ENCODE measurements at places on chromosomes 16 and 17. TPM values are rescaled to one million over a fixed set of nuclear protein-coding genes. Genes with fewer than 3 reads are reported as not detected.

GRCh38 chr16:71367241-71367976, 8.9 kb downstream of the CALB2 start:
- DNase-seq: no peak

DNA sequence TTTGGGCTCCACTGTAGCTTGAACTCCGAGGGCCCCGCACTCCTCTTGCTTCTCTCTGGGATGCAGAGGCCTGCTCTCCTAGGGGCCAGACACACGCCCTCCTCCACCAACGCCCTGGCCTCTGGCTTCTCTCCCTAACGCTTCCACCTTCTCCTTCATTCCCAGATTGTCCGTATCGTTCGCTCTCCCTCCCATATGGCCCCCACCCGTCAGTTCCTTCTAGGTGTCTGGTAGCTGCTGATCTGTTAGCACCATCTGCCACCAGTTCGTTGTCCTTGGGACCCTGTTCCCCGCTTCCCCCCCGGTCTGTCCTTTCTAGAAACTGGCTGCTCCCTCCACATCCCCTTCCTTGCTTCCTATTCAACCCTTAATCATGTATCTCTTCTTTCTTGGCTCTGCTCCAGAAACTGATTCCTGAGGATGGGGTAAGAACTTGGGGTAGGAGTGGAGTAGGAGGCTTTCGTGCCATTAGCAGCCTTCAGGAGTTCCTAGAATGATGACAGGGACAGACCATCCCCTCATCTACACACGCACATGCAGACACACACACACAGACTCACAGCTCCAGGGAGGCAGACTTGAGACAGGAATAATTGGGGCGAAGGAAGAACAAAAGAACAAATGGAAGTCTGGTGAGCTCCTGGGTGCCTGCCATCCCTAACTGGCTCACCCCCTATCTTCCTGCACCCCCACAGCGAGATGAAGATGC, 4.3 kb downstream of the ATP1B2 start:
- DNase-seq: no peak

GRCh38 chr16:66353055-66353454, 13.4 kb upstream of the CDH5 start:
- DNase-seq: no peak

DNA sequence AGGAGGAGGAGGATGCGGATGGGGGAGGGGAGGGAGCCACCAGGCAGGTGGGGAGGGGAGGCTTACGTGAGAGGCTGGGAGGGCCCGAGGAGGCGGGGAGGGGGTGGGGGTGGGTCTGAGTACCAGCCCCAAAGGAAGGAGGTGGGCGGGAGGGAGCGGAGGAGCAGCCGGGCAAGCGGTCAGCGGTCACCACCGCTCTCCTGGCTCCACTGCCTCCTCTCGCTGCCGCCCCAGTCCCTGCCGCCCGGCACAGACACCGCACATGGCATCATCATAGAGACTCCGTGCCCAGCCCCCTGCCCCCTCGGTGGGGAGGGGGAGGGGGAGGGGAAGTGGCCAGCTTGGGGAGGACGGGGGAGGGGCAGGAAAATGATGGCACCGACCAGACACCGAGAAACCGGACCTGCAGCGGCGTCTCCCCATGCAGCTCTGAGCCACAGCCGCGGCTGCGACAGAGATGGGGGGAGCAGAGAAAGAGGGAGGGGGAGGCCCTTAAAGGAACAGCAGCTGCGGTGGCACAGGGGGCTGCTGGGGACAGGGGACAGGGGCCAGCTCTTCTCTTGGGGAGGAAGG, at the start of gene TLCD3B:
TLCD3B (minus strand) TSS at position 431 of the 573 bp plus-strand sequence. CDS start 744 bp downstream, outside the sequence.
- no peak for DNase-seq

GRCh38 chr16:75244225-75244809, 7.1 kb downstream of the BCAR1 start:
- DNase-seq: no peak

DNA sequence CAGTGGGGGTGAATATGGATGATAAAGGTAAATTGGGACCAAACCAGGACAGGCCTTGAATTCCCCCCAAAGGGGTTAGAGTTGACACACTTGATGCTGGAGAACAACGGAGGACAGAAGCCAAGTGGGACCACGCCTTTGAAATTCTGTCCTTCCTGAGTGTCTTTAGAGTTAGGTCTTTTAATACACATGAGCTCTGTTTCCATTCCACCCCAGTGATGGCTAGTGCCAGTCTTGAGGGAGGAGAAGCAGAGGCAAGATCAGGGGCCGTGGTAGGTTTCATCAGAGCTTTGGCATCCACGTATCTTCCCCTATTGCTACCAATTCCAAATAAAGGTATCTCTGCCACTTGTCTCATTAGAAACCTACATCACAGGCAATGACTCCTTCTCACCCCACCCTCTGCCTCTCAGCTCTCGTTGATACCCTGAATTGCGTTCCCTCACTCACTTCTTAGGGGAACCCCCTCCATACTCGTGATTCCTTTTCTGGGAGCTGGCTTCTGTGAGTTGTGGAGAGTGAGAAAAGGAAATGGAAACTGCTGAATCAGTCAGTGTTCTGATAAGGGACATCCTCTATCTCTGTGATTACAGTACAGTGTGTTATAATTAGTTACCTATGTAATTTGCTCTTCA, 2.4 kb upstream of the CCL3L1 start:
- no peak for DNase-seq

- no peak for DNase-seq
These were observed 1.2 kb downstream of the DUSP14 start for GRCh38 chr17:37490638-37491614.

DNA sequence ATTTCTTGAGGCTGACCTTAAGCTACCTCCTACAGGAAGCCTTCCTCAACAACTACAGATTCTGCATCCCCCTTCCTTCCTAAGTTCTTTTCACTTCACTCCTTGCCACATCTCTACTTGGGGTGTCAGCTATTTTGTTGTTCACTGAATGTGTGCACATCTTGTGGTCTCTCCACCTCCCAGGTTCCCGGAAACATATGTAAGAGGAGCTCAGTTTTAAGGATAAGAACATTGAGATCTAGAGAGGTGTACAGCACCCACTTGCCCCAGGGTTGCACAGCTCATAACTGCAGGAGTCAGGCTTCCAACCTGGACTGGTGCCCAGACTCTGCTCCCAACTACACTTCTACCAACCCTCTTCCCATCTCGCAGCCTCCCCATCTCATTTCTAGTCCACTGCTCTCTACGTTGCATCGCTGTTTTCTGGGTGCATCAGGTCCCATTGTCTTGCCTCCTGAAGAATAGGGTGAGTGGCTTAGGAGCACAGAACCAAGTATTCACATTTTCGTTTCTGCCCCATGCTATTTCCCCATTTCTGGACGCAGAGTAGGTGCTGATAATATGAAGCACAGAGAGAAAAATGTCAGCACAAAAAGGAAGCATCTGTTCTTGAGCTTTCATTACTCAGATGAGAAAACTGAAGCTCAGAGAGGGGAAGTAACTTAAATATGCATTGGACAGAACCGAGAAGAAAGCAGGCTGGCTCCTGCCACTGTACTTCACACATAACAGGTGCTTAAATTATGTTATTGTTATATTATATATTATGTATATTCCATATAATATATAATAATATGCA, 292.0 kb upstream of the CCL2 start:
- DNase-seq: no peak

DNA sequence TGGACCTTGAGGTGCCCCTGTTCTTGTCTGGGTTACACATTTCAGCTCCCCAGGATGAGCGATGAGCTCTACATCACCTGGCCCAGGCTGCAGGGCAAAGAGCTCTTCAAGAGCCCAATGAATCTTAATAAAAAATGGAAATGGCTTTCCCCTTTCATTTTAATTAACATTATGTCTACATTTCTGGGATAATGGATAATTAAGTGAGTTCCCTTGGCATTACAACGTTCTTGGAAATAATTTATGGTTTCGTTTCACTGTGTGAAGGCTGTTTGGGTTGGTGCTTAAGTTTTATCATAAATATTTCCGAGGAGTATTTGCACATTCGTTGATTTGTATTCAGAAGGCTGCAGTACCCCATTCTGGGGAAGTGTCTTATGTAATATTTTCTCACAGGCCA, 678.3 kb upstream of the EEF2KMT start:
- no peak for DNase-seq

GRCh38 chr17:21297026-21297520, 12.6 kb downstream of the MAP2K3 start:
- no peak for DNase-seq

DNA sequence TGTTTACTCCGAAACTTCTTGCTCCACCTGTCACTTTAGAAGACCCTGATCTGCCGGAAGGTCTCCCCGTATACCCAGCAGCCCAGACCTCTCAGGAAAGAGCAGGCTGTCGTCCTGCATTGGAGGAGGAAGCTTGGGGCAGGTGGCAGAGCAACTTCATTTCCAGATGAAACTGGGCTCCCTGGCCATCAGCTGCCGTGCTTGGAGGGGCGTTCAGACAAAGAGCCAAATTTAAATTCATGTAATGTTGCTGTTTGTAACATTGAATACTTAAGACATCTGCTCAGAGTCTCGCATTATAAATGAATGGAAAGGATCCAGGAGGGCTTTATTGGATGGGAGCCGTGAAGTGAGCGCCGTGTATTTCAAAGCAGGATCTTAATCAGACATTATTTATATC, 628.5 kb downstream of the MAF start:
- DNase-seq: no peak

- DNase-seq: no peak
These were observed 16.7 kb downstream of the GNGT2 start for GRCh38 chr17:49193513-49194296.

DNA sequence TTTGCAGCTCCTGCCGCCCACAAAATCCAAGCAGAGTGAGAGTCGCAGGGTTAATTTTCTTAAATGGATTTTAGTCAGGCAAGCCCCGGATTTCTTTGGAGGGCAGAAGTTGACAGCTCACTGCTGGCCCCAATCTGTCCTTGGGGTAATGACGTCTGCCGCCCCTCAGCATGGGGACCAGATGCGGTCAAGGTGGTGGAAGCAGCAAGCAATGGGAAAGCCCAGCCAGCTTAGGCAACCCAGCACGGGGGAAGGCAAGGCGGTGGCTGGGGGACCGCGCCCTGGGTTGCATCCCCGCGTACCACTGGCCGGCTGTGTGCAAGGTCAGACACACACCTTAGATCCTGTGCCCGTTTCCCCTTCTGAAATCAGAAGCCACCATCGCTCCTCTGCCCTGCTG, 321.7 kb downstream of the C16orf95 start:
- no peak for DNase-seq

GRCh38 chr16:57318240-57318970, 33.9 kb upstream of the PLLP start:
- DNase-seq: no peak

GRCh38 chr17:46043606-46044005, 44.6 kb downstream of the STH start:
- DNase-seq: no peak

GRCh38 chr17:69651921-69652320, 237.4 kb downstream of the MAP2K6 start:
- no peak for DNase-seq

DNA sequence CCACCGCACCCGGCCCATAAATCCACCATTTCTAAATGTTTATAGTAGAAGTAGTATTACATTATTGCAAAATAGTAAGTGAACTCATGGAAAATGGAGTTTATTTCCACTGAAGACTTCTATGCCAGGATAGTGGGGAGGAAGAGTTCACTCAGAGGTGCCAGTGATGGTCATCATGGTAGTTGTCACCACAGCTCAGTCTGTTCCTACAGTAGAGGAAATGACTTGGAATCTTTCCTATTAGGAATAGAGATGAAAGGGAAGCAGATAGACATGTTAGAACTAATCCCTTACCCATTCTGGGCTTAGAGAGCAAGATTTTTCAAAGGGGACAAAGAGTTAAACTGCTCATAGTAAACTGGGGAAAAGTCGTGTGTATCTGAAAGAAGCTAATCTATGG, 20.1 kb downstream of the MRPL45 start:
- no peak for DNase-seq

GRCh38 chr17:68981288-68981687, 26.1 kb upstream of the ABCA8 start:
- no peak for DNase-seq

GRCh38 chr16:9000664-9001063, 37.0 kb upstream of the USP7 start:
- no peak for DNase-seq

DNA sequence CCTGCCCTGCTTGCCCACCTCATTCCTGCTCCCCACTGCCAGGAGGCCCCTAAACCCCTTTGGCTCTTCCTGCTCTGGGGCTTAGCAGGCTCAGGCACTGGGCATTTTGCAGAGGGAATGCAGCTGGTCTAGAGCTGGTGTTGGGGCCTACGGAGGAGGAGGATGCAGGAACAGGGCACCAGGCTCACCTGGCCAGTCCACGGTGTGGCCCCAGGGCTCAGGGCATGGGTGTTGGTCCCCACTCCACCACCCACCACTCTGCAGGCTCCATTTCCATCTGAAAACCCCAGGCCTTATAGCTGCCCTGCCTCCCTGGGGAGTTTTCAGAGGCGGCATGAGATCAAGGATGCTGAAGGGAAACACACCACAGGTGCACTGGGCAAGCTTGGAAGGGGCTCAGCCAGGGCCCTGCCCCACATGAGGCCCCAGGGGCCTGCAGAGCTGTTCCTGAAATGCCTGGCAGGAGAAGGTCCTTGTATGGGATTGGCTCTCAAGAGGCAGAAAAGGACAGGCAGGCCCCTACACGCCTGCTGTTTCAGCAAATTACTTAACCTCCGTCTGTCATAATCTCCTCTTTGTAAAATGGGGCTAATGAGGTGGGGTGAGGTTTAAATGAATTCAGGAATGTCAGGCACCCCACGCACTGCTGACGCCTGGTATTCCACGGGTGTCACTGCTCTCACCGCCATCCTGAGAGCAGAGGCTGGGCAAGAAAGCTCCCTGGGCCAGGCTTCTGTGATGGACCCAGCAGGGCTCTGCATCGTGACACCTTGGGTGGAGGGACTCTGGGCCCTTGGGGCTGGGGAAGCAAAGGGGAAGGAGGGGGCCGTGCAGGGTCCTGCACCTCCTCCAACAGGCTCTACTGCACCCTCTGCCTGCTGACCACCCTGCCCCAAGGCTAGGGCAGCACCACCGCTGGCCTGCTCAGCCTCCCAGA, 9.3 kb downstream of the SLC47A2 start:
- DNase-seq: no peak

GRCh38 chr16:82031116-82032084, 3.7 kb upstream of the HSD17B2 start:
- no peak for DNase-seq

DNA sequence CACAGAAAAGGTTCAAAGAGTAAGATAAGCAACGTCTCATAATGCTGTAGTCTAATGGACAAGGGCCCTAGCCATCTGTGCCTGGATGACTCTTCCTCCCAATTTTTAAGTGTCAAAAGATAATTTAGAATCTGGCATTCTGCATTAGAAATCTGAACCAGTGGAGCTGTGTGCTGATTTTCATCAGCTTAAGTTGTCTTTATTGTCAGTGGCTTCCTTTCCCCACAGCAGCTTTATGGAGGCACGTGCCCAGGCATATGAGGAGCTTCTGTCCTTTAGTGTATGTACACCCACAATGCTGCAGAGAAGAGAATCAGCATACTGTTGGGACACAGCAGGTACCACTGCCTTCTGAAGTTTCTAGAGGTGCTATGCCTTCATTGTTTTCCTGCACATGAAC, 37.9 kb downstream of the HEATR6 start:
- no peak for DNase-seq

GRCh38 chr16:55571-56136, 2.0 kb downstream of the SNRNP25 start:
- DNase-seq: no peak

Gene IL21R
- total RNA-seq: 1.4 TPM

Gene COPS3
- total RNA-seq: 64.0 TPM

Gene RTN4RL1
- 0.32 TPM for total RNA-seq

Gene ACOX1
- 73.3 TPM for total RNA-seq

Gene PPY
- not detected for total RNA-seq

Gene PABPN1L
- total RNA-seq: not detected

Gene TMC7
- total RNA-seq: 1.9 TPM

Gene AANAT
- total RNA-seq: not detected

Gene LSM12
- 39.2 TPM for total RNA-seq

Gene MRTFB
- total RNA-seq: 25.7 TPM

Gene MYL11
- total RNA-seq: 0.59 TPM

Gene PLXDC1
- 21.4 TPM for total RNA-seq

Data from cardiac septum (tissue), 1 donor.